ENCODE measurements at places on chromosomes 4 and X.

DNA sequence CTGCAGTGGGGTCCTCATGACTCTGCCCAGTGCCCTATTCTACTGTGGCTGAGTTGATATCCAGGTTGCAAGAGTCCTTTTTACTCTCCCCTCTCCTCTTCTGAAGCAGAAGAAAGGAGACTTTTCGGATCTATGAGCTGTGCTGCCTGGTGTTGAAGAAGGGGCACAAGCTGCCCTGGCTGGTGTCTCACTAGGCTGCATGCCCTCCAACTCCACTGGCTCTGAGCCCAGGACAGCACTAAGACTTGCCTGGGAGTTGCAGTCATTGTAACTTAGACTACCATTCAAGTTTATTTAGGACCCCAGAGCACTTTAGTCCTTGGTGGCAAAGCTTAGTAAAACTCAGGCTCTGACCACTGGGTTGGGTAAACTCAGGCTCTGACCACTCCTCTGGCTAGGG, 89.4 kb downstream of the GABRB1 start:
- no peak for DNase-seq

DNA sequence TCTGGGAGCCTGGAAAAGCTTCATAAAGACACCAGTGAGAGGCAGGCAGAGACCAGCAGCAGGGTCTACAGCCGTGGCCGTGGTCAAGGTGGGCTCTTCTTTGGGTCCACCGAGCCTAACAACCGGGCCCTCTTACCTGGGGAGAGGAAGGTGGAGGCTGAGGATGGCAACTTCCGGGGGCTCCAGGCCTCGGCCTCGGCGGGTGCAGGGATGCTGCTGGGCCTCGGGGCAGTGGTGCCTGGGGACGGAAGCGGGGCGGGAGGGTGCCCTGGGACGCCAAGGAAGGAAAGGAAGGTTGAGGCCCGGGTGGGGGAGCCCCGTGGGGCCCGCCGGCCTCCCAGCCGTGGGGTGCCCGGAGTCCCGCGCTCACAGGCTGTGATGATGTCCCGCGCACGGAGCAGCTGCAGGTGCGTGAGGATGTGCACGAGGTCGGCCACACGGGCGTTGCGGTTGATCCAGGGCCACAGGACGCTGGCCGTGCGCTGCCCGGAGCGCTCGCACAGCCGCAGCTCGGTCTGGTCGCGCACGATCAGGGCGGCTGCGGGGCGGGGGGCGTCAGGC, 561 bp downstream of the IRAK1 start:
- no peak for DNase-seq

DNA sequence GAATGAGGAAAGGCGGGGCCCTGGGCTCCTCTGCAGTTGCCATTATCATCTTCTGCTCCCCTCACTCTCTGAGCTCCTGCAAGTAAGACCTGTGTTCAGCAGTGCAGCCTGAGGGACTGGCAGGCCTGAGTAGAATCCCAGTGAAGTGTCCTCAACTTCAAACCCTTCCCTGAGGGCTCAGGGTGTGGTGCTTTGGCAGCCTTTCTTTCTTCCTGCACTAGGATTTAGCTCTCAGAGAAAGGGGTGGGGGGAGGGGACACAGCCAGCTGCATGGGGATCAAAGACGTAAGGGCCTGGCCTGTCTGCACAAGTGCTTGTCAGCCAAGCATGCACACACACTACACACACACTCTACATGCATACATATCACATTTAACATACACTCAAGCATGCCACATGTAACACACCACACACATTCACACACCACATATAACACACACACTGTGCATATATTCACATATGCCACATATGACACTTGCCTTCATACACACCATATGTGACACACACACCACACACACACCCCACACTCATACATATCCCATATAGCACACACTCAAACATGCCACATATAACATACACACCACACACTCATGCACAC, 223.4 kb upstream of the RPL34 start:
- no peak for DNase-seq

- DNase-seq: no peak
Measured at GRCh38 chr4:118225511-118225910, 127.3 kb downstream of the PRSS12 start.

DNA sequence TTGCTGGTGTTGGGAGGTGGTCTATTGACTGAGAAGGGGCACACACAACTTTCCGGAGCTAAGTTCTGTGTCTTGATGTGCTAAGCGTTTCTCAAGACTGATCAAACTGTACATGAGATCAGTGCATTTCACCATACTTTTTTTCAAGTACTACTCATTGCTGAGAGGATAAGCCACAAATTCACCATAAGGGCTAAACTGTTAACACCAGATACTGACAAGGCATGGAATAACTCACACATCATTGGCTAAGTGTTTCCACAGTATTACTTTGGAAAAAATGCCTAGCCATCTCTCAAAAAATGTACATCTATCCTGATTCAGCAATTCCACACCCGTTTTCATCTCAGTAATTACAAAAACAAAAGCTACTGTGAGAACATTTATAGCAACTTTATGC, 13.0 kb downstream of the RBMX start:
- DNase-seq: no peak

- peak; percentile 50 for DNase-seq
Measured at GRCh38 chr4:87783781-87784180, 15.6 kb upstream of the IBSP start.

- no peak for DNase-seq
Measured at GRCh38 chr4:110617646-110618580, 5.0 kb downstream of the PITX2 start.

DNA sequence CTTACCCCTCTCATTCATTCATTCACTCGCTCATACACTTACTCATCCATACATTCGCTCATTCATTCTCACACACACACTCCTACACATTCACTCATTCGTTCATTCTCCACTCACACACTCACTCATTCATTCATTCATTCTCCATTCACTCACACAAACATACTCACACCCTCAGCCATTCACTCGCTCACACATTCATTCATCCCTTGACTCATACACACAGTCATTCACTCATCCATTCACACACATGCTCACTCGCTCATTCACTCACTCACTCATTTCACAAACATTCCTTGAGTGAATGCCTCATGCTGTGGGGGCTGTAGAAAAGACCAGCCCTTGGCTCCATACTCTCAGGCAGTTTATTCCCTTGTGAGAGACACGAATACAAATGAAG, 151.1 kb upstream of the MAMLD1 start:
- DNase-seq: peak; percentile 38

DNA sequence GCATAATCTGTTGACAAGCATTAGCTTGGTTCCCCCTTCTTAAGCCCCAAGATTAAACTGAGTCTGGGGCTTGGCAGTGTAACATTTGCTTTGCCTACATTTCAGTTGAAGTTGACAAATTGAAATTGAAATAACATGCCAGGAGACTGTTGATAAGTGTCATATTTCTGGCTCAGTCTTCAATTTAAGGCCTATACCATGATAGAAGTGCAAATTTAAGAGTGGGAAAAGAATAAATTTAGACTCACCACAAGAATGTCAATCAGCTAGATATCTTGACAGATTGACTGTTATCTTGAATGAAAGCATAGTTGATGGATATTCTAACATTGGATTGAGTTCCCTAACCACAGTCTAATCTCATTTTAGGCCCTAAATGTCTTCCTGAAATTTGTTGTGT, 117.6 kb downstream of the MAGEB17 start:
- DNase-seq: no peak

DNA sequence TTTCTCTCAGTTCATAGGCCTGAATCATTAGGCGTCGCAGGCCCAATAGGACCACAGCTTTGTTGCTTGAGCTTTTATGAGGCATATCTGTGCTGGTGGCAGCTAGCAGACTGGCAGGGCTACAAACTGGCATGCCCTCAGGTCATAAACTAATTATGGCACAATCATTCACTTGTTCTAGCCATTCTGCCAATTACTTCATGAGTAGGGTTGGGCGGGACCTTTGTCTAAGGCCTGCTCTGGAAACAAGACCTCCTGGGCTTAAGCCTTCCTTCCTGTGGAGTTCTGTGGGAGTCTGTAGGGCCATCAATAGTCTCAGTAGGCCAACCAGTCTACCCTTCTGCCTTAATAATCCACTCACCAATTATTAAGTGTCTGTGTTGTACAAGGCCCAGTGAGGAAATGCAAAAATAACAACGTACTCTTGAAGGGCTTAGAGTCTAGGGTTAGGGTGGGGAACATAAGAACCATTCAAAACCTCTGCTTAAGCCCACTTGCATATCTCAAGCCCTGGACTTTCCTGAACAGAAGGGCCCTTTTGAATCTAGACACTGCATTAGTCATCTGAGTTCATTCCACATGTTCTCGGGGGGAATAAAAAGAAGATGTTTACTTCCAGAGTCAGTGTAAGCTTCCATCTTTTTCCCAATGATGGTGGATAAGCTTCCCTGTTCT, 44.5 kb downstream of the SHROOM4 start:
- no peak for DNase-seq

GRCh38 chr4:153082322-153083301, 121.6 kb upstream of the TRIM2 start:
- DNase-seq: no peak

DNA sequence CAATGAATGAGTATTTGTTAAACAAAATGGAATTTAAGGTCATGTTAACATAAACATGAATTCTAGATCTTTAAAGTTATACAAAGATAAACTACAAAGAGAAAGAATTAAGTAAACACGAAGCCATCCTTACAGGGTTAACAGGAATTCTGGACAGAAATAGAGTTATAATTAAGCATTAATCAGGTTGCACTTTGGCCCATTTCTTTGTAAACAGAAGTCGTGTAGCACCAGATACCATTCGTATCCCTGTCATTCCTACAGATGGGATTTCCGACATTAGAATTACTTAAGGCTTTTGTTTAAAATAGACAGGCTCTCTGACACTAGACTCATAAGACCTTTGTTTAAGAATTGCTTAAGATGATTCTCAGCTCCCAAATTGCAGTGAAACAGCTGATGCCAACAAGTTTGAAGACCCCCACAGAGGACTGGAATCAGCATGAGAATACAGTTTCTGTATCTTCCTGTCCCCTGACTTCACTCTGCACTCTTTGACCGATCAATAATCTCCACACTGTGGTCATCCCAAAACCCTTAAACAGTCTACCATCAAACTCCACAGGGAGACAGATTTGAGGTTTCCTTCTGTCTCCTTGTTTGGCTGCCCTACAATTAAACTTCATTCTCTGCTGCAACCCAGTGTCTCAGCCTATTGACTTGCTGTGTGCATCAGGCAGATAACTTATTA, 22.3 kb upstream of the TMEM150C start:
- no peak for DNase-seq

- no peak for DNase-seq
Measured at GRCh38 chrX:52977953-52978352, 19.6 kb upstream of the FAM156A start.

- no peak for DNase-seq
Measured at GRCh38 chr4:7912826-7913225, 26.8 kb downstream of the AFAP1 start.

- no peak for DNase-seq
Measured at GRCh38 chr4:167102475-167102874, 131.8 kb downstream of the SPOCK3 start.

- no peak for DNase-seq
Measured at GRCh38 chr4:123546573-123547060, 150.0 kb downstream of the SPRY1 start.

- DNase-seq: no peak
Measured at GRCh38 chr4:1232661-1233621, 16.0 kb downstream of the CTBP1 start.

DNA sequence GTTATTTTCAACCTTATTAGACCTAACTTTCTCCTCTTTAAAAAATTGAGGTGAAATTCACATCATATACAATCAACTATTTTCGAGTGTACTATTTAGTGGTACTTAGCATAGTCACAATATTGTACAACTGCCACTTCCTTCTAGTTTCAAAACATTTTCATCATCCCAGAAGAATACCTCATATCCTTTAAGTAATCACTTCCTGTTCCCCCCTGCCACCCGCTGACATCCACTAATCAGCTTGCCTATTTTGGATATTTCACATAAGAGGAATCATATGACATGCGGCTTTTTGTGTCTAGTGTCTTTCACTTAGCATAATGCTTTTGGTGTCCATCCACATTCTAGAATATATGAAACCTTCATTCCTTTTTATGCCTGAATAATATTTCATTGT, 10.0 kb upstream of the PPA2 start:
- no peak for DNase-seq

GRCh38 chrX:42242004-42242403, 318.6 kb upstream of the CASK start:
- no peak for DNase-seq

DNA sequence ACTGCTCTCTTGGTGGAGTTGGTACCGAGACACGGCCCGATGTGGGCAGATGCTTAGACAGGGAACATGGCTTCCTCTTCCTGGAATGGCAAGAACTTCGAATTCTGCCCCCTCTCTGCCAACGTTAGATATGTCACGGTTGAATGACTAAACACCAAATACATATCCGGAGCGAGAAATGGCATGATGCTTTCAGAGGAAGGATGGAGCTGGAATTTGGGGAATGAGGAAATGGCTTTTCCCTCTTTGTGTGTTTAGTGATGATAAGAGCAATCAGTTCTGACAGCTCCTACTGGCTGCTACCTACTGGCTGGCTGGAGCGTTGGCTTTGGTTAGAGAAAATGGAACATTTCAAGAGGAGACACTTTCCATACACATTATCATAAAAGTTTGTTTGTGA, 140.0 kb downstream of the DHRSX start:
- no peak for DNase-seq

DNA sequence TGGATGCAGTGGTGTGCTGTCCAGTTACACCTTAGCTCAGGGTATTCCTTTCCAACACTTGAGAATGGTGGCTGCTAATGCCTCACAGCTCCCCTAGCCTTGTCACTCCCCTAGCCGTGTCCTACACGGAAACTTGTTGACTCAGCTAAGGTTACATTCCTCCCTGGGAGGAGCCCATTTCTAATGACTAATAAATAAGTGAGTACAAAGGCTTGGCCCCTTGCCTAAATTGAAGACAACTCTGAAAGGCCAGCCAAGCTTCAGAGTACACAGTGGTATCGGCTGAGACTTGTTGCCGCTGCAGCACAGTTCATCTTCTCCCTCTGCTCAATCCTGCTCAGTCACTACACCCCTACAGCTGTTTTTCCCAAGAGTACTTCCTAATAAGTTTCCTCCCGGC, 21.2 kb upstream of the SLC25A31 start:
- peak; percentile 11 for DNase-seq

DNA sequence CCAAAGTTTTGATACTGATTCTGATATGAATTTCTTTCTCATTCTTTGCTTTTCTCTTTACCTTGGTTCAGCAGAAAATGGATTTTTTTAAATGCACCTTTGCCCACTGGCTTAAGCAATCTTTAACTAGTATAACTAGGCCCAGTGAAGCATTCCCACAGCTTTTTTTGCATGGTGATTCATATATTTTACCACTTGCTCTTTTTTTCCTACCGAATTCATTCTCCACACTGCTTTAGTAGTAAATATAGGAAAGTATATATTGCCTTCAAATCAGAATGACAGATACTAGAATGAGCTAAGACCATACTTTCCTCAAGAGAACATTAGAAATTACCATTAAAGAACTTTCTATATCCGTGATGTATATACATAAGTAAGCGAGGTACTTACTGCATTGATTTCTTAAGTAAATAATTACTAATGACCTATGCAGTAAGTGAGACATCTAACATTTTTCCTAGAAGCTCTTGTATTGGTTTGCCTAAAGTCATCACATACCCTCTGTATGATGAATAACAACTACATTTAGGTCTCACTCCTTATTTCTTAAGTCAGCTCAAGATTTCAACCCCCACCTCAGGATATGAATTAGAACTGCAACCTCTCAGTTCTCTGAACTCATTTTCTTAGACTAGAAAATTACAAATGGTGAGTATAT, 44.2 kb downstream of the SLC4A4 start:
- DNase-seq: no peak

Measured in stromal cell of bone marrow (primary cell).